ENCODE measurements at places on chromosomes 4 and X.

DNA sequence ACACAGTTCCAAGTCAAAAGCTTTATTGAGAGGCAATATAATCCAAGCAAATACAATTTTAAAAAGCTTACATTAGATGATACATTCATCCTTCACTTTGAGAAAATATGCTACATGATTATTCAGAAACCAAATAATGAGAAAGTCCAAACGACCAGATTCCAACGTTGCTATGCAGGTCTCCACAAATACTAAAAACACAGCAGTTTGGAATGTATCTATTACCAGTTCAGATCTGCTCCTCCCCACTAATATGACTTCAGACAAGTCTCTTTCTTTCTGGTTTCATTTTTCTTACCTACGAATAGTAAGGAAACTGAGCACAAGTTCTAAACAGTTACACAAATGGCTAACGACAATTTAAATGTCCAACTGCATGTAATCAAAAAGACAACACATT, 9.5 kb downstream of the NAF1 start:
- DNase-seq, result no peak

- DNase-seq, result no peak
Observed at GRCh38 chrX:37883196-37883595, 35.8 kb upstream of the DYNLT3 start.

DNA sequence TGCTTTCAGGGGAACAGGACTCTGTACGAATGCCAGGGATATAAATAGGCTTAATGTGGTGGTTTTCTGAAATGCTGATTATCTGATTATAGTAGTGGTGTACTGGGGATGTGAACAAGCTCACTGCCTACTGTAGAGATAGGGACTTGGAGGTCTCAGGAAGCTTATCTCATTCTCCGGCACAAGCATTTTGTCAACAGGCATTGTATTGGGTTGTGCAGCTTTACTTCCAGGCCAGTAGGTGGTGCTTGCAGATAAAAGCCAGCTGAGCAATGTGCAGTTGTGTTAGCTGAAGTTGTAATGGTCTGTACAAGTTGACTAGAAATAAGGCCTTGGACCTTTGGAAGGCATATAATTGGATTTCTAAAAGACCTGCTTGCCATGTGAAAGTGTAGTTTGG, 49.5 kb upstream of the TMLHE start:
- DNase-seq, result no peak

- DNase-seq, result no peak
Observed at GRCh38 chr4:87901422-87901992, 68.7 kb downstream of the MEPE start.

GRCh38 chrX:121374471-121374870, 327.1 kb downstream of the GLUD2 start:
- DNase-seq, result no peak

GRCh38 chrX:40945361-40945713, 139.9 kb upstream of the USP9X start:
- peak; percentile 49 for DNase-seq

DNA sequence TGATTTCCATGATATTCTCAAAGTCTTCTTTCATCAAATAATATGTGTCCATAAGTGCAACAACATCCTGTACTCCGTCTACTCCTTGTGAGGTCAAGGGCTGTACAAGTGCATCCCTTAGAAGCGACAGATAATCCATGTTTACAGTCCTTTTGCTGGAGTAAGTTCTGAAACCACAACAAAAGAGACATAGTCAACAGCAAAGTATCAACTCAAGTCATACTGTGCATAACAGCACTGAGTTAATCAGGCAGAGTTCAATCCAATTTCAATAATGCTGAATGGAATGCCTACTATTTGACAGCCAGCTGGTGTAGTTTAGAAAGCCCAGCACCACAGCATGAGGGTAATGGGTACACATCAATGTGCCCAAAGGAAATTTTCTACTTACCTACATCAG, 74.5 kb downstream of the RFC1 start:
- no peak for DNase-seq

DNA sequence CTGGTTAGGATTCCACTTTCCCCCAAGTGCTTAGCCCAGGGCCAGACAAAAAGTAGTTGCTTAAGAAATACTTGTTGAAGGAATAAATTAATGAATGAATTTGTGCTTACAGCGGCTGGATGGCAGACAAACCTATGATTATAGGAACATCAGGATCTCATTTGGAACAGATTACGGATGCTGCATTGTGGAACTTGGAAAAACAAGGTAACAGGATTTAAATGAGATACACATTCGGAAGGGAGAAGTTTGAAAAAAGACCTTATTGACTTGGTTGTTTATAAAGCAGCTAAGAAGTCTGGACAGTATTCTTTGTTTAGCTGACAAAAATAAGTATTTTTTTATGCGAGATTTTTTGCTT, 572 bp downstream of the EXOSC9 start:
- no peak for DNase-seq

DNA sequence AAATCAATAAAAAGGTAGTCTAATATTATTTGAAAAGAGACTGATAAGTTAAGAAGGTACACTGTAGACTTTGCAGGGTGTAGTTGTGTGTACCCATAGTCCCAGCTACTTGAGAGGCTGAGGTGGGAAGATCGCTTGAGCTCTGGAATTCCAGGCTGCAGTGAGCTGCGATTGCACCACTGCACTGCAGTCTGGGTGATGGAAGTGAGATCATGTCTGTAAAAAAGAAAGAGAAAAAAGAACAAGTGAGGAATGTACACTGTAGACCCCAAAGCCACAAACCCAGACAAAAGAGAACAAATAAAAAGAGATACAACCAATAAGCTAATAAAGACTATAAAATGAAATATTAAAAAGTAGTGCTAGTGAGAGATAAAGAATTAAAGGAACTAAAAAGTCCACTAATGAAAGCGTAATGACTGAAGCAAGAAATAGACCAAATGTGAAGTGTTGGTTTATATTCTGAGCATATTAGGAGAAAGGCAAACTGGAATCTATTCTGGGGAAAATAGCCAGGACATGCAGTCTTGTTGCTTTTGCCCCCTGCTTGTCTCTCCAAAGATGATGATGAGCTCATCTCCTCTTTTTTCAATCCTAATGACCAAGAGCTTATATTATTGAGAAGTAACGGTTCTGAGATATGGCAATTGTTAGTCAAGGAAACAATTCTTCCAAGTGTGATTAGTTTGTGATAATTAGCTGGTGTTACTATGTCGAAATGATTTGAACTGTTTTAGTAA, 19.1 kb downstream of the GSX2 start:
- DNase-seq, result no peak

DNA sequence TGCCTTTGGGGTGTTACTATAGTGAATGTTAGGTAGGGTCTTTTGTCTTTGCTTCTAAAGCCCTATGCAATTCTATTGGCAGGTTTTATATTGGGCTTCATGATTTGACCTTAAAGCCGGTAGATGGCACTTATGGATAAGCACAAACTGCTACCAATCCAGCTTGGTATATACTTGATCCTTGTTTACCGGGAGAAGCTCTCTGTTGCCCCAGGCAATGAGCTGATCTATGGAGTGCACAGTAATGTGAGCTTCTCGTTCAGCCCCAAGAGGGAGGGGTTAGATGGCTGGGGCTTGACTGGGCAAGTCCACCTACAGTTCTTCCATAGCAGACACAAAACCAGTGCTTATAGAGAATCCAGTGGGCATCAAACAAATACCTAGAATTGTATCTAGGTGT, 287.2 kb upstream of the CT83 start:
- DNase-seq, result no peak

DNA sequence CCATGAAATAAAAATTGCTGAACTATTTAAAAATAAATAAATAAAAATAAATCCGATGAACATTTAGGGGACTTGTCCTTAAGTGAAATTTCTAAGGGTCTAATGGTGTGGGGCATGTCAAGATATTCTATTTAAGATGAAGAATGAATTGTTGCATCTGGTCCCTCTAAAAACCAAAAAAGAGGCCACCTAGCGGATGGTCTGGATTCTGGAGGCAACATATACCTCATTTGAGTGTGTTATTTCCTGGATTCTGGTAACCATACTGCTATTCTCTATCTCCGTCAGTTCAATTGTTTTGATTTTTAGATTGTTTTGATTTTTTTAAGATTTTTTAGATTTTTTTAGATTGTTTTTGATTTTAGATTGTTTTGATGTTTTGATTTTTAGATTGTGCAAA, 28.3 kb downstream of the AGTR2 start:
- peak; percentile 16 for DNase-seq

GRCh38 chr4:37760840-37761239, 65.6 kb upstream of the PGM2 start:
- peak; percentile 91 for DNase-seq

DNA sequence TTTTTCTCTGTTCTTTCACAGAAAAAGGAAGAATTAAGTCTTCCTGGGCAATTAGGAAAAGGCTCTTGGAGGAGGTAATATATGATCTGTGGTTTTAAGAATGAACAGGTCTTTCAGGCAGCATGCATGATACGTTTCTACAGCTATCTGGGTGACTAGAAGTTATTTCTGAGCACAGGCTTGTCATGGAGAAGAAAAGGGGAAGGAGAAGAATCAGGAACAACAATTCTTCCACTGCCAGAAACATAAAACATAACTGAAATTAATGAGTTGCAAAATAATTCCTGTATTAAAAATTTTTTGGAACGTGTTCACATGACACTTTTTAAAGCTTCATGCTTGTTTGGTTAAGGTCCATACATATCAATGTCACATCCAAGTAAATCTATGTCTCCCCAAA, 17.7 kb upstream of the STIM2 start:
- DNase-seq, result no peak

- no peak for DNase-seq
Observed at GRCh38 chr4:130486841-130487240, 1390.9 kb downstream of the C4orf33 start.

GRCh38 chr4:55921093-55921492, 27.7 kb upstream of the CEP135 start:
- no peak for DNase-seq

GRCh38 chr4:73387552-73387951, 16.5 kb upstream of the ALB start:
- DNase-seq, result no peak

- DNase-seq, result no peak
Observed at GRCh38 chr4:128416921-128417320, 129.3 kb upstream of the PGRMC2 start.

- no peak for DNase-seq
Observed at GRCh38 chr4:137993232-137993631, 248.9 kb downstream of the SLC7A11 start.

- no peak for DNase-seq
Observed at GRCh38 chr4:1627417-1628313, 56.4 kb downstream of the FAM53A start.

GRCh38 chrX:75596178-75596577, 73.3 kb upstream of the ZDHHC15 start:
- DNase-seq, result no peak

DNA sequence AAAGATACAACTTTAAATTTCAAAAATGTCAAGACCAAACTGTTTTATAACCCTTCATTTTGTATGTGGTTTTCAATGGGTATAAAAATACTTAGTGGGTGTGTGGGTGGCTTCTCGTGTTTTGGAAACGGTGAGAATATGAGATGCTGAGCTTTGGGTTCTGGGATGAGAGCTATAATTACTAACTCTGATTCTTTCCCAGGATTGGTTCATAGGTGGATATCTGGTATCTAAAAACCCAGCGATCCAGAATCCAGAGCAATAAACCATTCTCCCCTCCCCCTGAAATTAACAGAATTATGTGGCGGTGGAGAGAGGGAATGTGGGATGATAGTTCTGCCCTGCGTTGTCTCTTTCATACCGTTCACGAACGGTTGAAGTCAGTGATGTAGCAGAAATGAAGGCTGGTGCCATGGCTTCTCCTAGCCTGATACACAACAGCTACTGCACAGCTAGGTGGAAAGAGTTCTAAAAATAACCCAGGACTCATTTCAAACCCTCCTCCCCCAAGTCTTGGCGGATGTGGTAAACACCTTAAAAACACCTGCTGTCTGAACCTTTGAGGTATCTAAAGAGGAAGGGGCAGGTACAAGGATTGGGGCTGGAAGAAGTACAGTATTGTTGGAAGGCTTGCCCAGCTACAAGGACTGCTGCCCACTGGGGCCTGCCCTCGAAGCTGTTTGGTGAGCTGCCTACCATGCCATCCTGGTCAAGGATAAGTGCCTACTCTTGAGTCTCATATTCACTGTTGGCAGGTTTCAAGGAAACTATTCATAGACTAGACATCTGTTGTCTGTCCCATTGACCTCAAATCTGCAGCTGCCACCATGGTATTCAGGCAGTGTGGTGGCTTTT, 44.5 kb downstream of the SEPTIN11 start:
- DNase-seq, result no peak

GRCh38 chr4:157217708-157218107, 2.8 kb upstream of the GRIA2 start:
- DNase-seq, result no peak

DNA sequence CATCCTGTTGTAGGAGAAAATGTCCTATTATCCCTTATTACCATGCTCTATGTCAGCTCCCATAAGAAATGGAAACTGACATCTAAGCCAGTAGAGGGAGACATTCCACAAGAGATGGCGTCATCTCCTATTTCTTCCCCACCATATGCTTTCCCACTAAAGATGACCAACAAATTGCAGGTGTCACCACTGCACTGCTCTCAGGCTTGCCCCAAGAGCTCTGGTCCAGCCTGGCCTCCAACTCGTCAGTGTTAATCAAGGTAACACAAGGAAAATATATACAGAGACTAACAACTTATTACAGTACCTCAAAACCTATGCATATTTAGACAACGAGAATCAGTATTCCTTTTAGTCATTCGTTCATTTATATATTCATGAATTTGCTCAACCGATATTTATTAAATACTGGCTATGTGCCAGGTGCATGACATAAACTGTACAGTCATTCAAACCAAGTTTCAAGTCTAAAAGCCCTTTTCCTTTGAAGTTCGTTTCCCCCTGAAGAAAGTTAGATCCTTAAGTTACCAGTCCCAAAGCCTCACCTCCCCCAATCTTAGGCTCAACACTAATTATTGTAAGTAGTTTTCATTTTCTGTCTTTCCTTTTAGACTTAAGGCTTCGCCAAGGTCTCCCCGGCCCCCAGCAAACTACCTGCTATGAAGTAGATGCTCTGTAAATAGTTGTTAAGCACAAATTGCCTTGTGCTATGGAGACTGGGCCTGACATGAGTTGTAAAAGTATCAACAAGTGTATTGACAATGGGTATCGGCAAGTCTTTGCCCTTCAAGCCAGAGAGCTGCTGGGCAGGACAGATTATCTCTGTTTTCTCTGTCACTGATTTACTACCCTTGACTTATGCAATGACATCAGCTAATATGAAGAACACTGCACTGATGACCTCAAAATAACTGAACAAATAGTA, 3.1 kb upstream of the FGB start:
- DNase-seq, result peak; percentile 12

- no peak for DNase-seq
Observed at GRCh38 chr4:109499513-109499912, 60.5 kb upstream of the MCUB start.

DNA sequence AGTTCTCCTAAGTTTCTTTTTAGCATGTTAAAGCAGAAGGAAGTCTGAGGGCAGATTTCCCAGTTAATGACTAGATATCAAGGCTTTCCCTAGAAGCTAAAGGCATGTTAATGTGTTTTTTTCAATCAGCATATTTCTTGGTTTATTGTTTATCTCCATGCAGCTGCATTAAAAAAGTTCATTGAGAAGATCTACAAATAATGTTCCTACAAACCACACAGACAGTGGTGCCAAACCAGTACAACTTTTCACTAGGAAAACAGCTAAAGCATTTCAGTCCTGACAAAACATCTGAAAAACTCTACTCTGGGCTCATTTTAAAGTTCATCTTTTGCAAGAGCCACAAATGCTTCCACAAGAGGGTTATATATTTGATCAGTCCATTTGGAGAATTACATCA, 320.0 kb downstream of the ADGRL3 start:
- no peak for DNase-seq

GRCh38 chrX:24956828-24957227, 58.9 kb downstream of the ARX start:
- no peak for DNase-seq

GRCh38 chrX:23811656-23812055, 28.7 kb downstream of the SAT1 start:
- no peak for DNase-seq

Measured in HL-60 (cell line).